NCI-H1105 (cell line): ENCODE measurements at places on chromosomes 1 and 21.
A peak's percentile ranks its signal among the peaks of the same experiment; 100 is the strongest.

GRCh38 chr1:247209396-247209795 is 37.6 kb upstream of the ZNF124 start:
- DNase-seq, result no peak

DNA sequence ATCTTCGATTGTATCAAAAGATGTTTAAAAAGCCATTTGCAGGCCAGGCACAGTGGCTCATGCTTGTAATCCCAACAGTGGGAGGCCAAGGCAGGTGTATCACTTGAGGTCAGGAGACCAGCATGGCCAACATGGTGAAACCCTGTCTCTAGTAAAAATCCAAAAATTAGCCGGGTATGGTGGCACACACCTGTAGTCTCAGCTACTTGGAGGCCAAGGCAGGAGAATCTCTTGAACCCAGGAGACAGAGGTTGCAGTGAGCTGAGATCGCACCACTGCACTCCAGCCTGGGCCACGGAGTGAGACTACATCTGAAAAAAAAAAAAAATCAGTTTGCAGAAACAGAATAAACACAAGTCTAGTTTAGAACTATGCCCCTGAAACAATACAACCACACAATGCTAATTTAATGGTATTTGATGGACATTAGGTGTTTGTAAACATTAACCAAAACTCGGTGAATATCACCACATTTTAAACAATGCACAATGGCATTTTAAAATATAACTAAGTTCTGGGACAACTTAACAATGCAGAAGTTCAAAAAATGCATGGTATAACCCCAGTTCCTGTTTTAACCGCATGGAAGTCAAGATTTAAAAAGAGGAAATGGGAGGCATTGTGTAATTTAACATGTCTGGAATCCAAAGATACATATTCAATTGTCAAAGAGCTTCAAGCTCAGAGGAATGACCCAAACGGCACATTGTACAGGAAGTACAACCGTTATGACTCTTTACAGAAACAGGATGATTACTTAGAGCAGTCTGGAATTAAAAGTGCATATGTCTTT is 7.1 kb upstream of the PTTG1IP start:
- no peak for DNase-seq

- no peak for DNase-seq
Measured at GRCh38 chr1:151718011-151718431, 1.4 kb upstream of the CELF3 start.

DNA sequence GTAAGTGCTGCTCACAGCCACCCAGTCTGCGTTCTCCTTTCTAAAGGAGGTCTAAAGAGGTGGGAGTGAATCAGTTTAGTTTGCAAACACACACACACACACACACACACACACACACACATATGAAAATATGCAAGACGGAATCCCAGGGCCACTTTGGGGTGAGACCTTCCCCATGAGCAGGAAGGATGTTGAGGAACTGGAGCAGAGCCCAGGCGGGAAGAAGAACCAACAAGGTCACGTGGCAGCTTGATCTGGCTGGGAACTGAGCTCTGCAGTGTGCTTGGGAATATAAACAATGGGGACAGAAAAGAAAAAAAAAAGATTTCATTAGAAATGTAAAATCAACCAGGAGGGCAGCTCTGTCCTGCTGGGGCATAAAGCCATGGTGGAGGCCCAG is 32.6 kb downstream of the OR2G3 start:
- DNase-seq, result no peak

GRCh38 chr21:45022348-45022675 is 52.1 kb upstream of the ADARB1 start:
- no peak for DNase-seq

DNA sequence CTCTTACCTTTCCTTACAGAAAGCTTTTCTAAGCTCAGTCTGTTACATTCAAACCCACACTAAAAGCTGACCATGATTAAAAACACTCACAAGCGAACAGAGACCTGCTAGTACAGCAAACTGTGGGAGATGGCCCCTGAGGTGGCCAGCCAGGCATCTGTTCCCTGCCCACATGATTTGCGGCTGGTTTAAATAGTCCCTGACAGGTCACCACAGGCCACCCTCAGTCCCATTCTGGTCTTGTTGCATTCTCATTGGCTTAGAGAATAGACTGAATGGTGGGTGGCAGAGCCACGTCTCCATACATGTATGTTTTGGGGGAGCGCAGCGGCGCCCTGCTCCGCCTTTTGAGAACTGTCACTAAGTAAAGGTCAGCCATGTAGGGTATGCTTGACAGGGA is 2.3 kb upstream of the ACTA1 start:
- DNase-seq, result no peak

DNA sequence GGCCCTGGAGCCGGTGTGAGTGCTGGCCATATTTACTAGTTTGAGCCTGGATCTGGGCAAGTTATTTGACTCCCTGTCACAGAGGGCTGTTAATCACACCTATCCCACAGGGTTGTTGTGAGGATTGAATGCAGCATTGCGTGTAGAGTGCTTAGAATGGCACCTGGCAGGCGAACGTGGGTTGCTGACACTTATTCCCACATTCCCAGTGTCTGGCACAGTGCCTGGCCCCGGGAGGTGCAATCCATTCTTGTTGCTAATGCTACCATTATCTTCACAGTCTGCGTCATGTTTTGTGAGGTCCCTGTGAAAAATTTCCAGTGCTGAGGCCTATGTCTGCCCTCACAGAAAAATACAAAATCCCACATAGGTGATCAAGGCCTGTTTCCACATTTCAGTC is 66.1 kb downstream of the CD2 start:
- DNase-seq, result peak; percentile 69

GRCh38 chr1:183783767-183784637 is 20.9 kb upstream of the RGL1 start:
- no peak for DNase-seq

DNA sequence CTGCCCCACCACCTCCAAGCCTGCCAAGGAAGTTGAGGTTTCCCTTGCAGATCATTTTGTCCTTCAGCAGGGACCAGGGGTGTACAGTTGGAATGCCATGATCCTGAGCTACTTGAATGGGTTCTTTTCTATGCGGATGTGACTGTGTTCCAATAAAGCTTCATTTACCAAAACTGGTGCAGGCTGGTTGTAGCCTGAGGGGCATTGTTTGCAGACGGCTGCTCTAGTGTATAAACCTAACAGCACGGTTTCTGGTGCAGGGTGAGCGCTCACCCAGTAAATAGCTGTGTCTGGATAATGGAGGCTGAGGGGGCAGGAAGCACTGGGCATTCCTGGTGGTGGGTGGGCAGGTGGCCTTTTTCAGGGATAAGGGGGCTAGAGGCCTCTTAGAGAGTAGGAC is 72.7 kb upstream of the ACTL8 start:
- DNase-seq, result no peak

- DNase-seq, result no peak
Measured at GRCh38 chr1:4984841-4985240, 330.4 kb downstream of the AJAP1 start.

DNA sequence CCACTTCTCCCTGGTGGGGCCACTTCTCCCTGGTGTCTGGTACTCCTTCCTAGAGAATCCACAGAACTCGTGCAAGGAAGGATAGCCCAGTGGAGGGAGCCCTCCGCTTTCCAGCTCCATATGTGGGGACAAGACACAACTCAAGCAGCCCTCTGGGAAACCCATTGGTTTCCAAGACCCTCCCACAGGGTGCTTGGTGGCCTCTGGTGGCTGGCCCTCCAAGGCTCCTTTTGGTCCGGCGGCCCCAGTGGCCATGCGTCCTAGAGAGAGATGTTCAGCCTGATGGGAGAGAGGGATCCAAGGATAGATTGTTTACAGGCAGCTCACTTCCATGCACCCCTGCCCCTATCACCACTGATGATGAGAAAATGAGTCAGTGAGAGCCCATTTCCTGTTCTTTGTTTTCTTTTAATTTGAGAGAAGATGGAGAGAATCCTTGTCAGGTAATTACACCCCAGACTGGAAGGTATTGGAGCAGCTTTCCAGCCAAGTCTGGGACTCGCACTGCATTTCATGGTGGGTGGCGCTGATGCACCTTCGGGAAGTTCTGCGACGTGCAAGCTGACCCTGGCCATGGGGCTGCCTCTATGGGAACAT is 486.2 kb upstream of the VAMP3 start:
- no peak for DNase-seq

- no peak for DNase-seq
Measured at GRCh38 chr21:24896735-24897124, 710.6 kb downstream of the MRPL39 start.

- no peak for DNase-seq
Measured at GRCh38 chr1:184485751-184486723, 99.2 kb downstream of the C1orf21 start.

DNA sequence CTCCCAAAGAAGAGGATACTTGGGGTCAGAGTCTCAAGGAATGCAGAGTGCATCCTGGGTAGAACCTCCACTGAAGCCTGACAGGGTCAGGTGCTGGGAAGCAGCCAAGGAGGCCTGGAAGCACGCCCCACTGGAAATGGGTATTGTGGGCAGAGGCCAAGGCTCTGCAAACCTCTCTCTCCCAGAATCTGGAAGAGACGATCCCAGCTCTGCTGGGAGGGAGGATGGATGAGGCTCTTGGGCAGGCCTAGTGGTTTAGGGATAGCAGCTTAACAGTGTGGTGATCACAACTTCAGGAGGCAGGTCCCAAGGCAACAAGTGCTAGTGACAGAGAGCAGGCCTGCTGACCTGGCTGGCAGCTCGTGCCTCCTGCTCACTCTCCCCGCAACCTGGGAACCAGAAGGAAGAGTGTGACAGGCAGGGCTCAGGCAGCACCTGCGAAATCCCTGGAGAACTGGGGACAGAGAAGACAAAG is 641.0 kb downstream of the PLPP3 start:
- DNase-seq, result no peak

DNA sequence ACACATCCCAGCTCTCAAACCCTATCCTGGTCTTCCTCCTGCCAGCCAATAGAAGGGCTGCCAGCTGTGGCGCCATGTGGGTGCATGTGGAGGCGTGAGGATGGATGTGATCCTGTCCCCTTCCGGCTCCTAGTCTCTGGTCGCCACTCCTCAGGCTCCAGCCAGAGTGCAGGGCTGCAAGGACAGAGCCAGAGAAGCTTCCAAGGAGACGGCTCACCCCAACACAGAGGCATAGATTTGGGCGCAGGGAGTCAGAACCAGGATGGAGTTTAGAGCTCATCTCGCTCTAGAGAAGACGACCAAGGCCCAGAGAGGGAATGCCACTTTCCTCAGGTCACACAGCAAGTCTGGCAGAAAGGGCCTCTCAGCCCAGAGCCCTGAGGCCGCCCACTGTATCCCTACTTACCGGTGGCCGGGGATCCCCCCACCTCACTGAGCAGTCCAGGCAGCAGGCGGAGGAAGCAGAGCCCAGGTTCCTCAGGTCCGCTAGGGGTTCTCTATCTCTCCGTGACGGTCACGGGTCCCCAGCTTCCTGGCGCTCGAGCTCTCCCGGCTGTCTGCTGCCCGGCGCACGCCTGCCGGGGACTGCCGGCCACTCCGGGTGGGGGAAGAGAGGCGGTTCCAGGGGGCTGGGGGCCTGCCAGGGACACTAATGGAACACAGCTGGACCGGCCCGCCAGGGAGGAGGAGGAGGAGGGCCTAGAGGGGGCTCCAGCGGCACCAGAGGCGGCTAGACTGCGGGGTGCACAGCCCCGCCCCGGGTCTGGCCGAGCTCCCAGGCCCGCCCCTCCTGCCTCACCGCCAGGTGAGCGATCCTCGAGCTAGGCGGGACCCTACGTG is at the start of gene COL16A1:
Gene COL16A1 (minus strand): TSS at position 587 of the 840 bp plus-strand sequence. CDS start 1,824 bp downstream, outside the sequence.
- DNase-seq, result peak; percentile 75

GRCh38 chr1:7011826-7012225 is 226.6 kb downstream of the CAMTA1 start:
- no peak for DNase-seq
